PC-9 (cell line): ENCODE measurements at places on chromosomes 4 and X. TPM values are rescaled to one million over a fixed set of nuclear protein-coding genes. Genes with fewer than 3 reads are reported as not detected.
A peak's percentile ranks its signal among the peaks of the same experiment; 100 is the strongest.

TCEAL6 gene
- not detected in 2 replicates for total RNA-seq

GRCh38 chr4:152591396-152591795 is 55.5 kb upstream of the FBXW7 start:
- no peak for DNase-seq

GRCh38 chr4:180437601-180438000 is 1805.6 kb upstream of the TENM3 start:
- no peak for DNase-seq

DNA sequence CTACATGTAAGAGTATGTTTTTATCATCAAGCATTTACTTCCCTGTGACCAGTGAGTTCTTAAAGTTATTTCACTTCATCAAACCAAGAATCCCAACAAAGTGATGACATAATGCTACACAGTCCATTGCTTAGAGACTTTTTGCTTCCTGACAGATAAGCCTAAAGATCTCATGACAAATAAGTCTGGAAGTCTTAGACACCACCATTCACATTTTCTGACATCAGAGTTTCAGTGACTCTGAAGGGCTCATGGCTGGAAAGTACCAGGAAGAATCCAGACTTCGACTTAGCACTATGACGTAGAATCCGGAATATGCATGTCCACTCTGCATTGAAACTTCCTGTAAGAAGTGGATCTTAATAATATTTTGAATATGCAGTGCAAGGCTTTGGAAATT is 53.7 kb downstream of the CLDN22 start:
- DNase-seq, result no peak

DNA sequence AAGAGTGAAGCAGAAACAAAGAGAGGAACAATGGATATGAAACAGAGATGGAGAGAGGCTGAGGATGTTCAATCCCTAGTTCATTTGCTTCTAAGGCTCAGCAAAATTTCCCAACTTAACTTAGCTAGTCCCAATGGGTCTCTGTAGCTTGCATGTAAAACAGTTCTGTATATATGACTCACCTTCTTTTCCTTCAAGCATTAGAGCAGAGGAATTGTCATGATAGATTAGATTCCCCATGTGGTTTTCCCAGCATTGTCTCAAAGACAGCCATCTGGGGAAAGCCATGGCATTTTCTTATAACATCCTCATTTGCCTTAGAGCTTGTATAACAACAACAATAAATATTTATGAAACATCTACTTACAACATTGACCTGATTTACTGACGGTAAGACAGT is 93.9 kb upstream of the GATB start:
- no peak for DNase-seq

ITGB1BP2 gene
- total RNA-seq, result 5.2 and 5.4 TPM in 2 replicates

GRCh38 chr4:187090401-187090800 is 366.7 kb upstream of the FAT1 start:
- no peak for DNase-seq

MAMLD1 gene
- total RNA-seq, result 1.5 and 2.5 TPM in 2 replicates

DNA sequence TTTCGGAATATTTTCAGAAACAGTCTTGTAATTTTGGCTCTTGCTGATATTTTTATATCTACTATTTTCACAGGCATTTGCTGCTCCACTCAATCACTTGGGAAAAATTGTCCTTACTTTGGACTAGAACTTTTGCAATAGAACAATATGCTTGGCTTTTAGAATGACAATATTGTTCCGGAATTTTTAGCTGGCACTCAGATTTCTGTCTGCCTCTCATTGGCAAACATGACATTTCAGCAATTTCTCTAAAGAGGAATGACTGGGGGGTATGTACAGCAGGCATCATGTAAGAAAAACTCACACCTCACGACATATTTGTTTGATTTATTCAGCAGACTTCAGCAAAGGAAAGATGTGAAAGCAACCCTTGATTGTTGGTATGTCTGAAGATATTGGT is 243.6 kb upstream of the GPRIN3 start:
- no peak for DNase-seq

DNA sequence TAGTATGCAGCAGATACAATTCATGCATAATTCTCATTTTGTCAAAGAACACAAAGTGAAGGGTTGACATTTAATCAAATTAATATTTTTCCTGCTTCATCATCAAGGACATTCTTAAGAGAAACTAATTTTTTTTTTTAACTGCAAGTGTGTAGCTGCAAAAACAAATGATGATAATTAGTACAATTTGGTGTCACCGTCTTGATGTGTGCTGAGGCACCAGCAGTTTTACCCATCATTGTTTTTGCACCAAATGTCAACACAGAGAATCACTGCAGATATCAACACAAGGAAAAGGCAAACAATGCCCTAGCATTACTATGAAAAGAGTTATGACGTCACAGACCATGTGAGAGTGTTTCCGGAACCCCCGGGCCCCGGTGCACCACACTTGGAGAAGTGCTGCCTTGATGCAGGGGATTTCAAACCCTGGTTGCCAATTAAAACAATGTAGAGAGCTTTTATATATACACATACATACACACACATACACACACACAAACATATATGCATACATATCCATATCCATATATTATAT is 55.9 kb downstream of the AGA start:
- DNase-seq, result no peak

GRCh38 chr4:84309191-84309590 is 189.9 kb downstream of the NKX6-1 start:
- DNase-seq, result no peak

DNA sequence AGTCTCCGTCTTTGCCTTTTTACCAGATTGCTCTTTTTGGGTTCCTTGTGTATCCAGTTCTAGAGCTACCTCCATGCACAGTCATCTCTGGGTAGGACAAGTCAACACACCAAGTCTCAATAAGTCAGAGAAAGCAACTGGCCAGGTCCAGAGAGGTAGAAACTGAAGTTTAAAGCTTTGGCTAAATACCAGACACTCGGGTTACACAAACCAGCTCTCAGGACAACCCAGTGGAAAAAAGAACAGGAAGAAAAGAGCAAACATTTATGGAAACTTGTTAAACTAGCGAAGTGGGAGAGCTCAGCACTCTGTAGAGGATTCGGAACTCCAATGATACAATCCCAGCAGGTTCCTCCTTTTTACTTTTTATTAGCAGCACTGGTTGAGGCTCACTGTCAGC is 291.0 kb upstream of the CPEB2 start:
- DNase-seq, result no peak

DSPP gene
- total RNA-seq, result not detected in 2 replicates

MAGEC2 gene
- total RNA-seq, result not detected in 2 replicates

- no peak for DNase-seq
Measured at GRCh38 chrX:120840827-120841226, 34.8 kb downstream of the CT47B1 start.

GRCh38 chrX:113545040-113545439 is 704.4 kb upstream of the AMOT start:
- DNase-seq, result no peak

- no peak for DNase-seq
Measured at GRCh38 chrX:130543603-130544325, 142.0 kb downstream of the RBMX2 start.

DNA sequence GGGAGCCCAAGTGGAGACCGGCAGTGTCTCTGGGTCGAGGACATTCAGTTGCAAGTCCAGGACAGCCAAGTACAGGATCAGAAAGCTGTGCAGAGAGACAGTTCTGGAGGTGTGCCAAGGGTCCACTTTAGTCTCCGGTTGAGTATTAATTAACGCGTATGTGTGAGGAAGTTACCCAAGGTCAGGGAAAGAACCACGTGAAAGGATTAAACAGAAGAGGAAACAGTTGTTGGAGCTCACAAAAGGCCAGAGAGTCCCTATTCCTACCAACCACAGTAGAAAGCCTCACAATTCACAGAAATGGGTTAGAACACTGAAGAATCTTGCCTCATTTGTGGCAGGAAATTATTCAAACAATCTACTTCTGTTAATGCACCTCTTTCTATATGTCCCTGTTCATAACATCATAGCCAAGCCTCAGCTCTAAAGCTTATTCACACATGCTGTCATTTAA is 17.9 kb upstream of the NSUN7 start:
- DNase-seq, result no peak

NLRP2B gene
- not detected in 2 replicates for total RNA-seq

- DNase-seq, result no peak
Measured at GRCh38 chr4:73129319-73129718, 59.8 kb upstream of the COX18 start.

CTAG2 gene
- total RNA-seq, result not detected in 2 replicates

GRCh38 chr4:76310683-76311082 is 4.2 kb downstream of the STBD1 start:
- no peak for DNase-seq

DNA sequence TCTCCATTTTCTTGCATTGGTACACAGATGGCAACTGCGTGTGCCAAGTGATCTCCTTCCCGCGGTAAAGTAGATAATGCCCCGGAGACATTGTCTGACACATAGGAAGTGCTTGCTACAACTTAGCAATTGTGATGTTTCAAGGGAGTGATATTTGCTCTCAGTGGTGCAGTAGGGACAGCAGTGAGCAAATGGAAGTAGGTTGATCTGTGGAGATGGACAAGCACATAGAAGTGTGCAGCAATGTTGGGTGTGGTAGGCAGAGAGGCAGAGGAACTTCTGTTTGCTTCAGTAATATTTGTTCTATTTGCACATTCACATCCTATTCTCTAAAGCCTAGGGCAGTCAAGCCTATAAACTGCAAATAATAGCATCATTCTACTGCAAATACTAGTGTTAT is 846.7 kb upstream of the PRKX start:
- DNase-seq, result no peak

ANTXR2 gene
- 2.0 and 3.0 TPM in 2 replicates for total RNA-seq

GRCh38 chrX:107290019-107290418 is 83.6 kb downstream of the DNAAF6 start:
- no peak for DNase-seq

GRCh38 chr4:111635646-111636045 is 509.6 kb upstream of the FAM241A start:
- DNase-seq, result no peak

- no peak for DNase-seq
Measured at GRCh38 chr4:91622925-91623602, 680.7 kb upstream of the GRID2 start.

GSPT2 gene
- total RNA-seq, result not detected in 2 replicates

- DNase-seq, result no peak
Measured at GRCh38 chrX:150887906-150888465, 10.5 kb downstream of the CD99L2 start.

- no peak for DNase-seq
Measured at GRCh38 chrX:82711457-82711856, 796.6 kb upstream of the POU3F4 start.

PPP4R3C gene
- total RNA-seq, result 1.2 and 1.5 TPM in 2 replicates

DNA sequence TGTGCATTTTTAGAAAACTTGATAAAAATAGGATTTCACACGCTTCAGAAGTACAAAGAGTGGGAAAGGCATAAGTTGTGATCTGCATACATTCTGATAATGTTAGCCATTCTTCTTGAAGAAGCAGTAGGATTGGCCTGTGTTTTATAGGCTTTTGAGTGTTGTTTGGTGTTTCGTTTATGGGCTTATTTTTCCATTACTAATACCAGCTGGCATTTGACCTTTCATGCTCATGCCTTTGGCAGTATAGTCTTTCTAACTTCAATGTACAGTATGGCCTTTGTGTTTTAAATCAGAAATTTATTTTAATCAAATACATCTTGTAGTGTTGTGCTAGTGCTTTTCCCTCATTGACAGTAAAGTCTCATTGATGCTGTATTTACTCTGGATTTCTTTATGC is 51.5 kb upstream of the SLC4A4 start:
- no peak for DNase-seq

- DNase-seq, result no peak
Measured at GRCh38 chr4:88018466-88018865, 11.0 kb downstream of the PKD2 start.

- no peak for DNase-seq
Measured at GRCh38 chr4:165583341-165583740, 204.5 kb downstream of the CPE start.

- DNase-seq, result peak; percentile 42
Measured at GRCh38 chr4:22391551-22391950, 124.3 kb downstream of the ADGRA3 start.

ODAPH gene
- total RNA-seq, result 0.24 TPM in 1 of 2 replicates, not detected in the other

- DNase-seq, result no peak
Measured at GRCh38 chrX:99761731-99762130, 648.3 kb downstream of the PCDH19 start.

DNA sequence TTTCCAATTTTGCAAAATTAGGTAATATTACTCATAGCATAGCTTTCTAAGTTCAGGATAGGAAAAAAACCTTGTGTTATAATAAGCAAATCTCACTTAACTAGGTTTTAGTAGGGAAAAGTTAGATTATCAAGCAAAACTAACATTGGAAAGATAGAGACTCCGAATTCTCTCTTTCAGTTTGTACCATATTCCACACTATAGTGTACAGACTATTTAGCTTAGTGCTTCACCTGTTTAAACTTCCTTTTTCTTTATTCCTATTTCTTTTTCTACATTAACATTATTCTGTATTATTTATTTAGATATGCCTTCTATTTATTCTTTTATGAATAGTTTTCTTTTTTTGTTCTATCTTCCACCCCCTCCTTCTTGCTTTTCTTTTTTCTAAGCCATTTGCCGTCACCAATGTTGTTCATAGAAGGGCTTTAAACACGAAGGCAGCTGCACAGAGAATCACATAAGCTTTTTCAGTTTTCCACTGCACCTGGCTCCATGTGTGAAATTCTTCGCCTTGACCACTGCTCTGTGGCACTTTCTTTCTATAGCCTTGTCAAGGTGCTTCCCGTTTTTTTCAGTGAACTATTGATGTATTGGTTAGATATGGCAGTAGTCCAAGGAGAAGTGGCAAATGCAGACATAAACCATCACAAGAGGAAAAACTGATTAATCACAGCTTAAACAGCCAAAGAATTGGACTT is 8.5 kb downstream of the PCDH10 start:
- no peak for DNase-seq

GRCh38 chr4:69710580-69710979 is 49.8 kb downstream of the SULT1B1 start:
- DNase-seq, result no peak

DNA sequence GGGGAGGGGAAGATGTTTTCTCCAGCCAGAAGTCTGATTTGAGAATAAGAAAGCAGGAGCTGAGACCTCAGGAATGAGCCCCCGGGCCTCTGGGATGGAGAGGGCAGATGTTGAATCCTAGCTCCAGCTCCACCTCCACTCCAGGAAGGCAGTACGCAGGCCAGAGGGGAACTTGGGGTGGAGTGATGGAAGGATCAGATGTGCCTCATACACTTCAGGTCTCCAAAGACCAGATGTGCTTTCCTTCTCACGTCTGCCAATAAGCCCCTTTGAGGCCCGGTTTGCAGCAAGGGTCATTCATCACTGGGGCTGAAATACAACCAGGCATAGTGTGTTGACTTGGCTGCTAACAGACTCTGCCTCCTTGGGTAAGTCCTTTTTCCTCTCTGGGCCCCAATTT is 28.1 kb downstream of the STARD8 start:
- DNase-seq, result no peak

- no peak for DNase-seq
Measured at GRCh38 chr4:38320833-38321232, 343.2 kb upstream of the KLF3 start.

- DNase-seq, result no peak
Measured at GRCh38 chr4:24793219-24794005, 2.0 kb upstream of the SOD3 start.

DNA sequence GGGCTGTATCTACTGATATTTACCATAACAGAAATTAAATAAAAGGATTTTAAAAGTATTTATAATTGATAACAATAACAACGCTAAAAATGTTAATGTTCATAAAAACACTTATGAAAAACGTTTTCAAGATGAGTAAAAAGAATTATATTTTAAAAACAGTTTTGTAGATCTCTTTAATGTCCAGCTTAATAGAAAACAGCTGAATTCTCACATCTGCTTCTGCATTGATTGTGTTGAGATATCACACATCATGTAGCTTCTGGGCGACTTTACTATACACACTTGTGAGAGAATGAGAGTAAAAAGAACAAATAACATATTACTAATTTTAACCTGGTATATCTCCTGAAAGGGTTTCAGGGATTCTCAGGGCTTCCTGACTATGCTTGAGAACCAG is 83.6 kb downstream of the NCAPG start:
- DNase-seq, result no peak
